Dermis blood vessel endothelial cell (primary cell): ENCODE measurements at places on chromosomes 13 and 19.

DNA sequence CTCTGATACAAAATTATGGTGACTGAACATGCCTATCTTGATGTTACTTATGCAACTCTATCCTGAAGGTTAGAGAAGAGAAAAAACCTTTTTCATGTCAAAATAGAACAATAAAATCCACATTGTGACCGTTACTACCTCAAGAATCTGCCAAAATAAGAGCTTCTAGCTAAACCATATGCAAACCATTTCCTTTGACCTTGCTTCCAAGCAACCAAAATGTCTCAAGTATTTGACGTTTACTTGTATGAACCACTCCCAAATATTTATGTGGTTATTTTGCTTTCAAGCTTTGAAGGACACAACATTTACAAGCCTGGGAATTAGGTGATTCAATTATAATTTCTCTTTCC is 13.9 kb downstream of the FOXO1 start:
- no peak for DNase-seq

GRCh38 chr19:38870612-38871011 is 7.5 kb downstream of the RINL start:
- no peak for DNase-seq

DNA sequence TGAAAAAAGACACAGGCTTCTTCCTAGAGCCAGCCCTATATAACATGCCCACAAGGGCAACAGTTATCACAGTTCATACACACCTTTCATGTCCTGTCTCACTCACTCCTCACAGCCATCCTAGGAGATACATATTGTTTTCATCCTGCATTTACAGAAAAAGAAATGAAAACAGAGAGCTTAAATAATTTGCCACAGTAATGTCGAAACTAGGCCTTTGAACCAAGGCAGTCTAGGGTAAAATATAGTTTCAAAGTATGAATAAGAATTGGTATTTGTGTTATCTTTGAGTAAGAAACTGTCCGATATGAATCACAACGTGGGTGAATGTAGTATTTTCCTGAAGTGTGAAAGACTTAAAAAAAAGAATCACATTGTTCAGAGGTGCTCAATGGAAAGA is 26.8 kb downstream of the CLDN10 start:
- no peak for DNase-seq

- DNase-seq = no peak
Observed at GRCh38 chr13:48318377-48318811, 14.8 kb downstream of the RB1 start.

DNA sequence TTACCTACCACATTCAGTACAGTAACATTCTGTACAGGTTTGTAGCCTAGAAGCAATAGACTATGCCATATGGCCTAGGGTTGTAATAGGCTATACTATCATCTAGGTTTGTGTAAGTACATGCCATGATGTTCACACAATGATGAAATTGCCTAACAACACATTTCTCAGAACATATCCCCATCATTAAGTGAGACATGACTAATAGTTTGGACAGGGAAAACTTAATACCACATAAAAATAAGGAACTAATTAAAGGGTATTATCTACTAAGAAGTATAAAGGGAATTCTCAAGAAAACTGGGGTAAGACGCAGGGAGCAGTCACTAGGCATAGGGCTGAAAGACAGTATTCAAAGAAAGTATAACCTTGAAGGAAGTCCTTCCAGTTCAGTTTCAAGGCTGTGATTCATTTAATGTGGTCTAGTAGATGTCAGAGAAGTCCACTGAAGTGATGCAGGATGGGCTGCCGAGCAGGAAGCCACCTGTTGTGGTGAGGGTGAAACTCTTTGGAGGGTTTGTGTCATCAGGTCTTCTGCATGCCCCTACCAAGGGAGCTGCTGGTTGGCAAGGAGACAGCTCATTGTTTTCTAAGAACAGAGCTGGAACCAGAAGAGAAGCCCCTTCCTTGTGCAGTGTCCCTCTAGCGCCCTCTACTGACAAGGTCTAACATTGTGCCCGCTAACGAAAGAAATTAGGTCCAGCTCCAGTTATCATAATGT is 122.9 kb downstream of the OLFM4 start:
- peak; percentile 4 for DNase-seq

GRCh38 chr13:38386421-38386820 is 36.8 kb downstream of the UFM1 start:
- no peak for DNase-seq

GRCh38 chr19:3073159-3073563 is 10.9 kb upstream of the TLE5 start:
- peak; percentile 65 for DNase-seq

GRCh38 chr13:24381541-24382265 is 72.3 kb downstream of the C1QTNF9 start:
- no peak for DNase-seq

DNA sequence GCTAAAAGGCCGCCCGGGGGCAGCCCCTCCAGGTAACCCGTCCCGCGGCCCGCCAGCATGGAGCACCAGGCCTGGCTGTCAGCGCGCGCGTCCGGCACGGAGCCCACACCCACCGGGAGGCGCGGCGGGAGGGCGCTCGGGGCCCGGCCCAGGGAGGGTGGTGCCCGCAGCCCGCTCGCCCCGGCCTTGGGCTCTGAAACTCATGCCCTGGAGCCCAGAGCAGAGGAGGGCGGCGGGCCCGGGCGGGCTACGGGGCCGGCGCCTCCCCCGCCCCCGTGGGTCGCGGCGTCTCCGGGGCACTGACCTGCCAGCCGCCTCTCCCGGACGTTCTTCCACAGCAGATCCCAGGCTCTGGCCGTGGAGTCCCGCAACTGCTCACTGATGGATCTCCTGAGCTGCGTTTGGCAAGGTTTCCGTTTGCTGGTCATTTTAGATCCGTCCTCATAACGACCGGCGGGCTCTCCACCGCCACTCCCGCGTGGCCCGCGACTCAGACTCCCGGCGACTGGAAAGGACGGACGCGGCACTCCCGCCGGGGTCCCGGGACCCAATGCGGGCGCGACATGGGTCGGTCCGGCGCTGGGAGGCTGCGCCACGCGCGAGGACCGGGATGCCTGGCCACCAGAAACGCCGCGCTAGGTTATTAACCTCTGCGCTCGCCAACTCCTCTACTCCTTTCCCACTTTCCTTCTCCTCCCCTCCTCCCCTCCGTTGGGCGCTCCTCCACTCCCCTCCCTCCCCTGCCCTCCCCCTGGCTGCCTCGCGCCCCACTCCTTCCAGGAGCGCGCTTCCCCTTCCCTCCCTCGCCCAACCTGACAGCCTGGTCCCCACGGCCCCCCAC is 64.7 kb upstream of the STARD13 start:
- peak; percentile 54 for DNase-seq

DNA sequence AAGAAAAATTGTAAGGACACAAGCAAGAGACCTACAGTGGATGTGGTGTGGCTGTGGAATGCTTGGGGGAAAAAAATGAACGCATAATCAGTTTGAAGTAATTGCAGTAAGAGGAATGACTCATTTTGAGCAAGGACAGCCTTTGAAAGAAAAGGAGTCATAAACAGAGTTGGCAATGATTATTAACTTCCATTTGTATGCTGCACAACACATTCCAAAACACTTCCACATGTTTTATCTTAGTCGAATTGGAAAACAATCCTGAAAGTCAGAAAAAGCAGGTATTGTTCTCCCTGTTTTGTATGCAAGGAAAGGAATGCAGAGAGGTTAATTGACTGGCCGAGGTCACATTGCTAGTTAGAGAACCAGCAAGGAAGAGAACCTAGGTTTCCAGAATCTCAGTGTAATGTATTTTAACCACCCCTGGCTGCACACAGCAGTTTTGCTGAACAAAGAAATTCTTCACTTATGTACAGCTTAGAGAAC is 630.0 kb upstream of the MIR17HG start:
- DNase-seq = no peak

DNA sequence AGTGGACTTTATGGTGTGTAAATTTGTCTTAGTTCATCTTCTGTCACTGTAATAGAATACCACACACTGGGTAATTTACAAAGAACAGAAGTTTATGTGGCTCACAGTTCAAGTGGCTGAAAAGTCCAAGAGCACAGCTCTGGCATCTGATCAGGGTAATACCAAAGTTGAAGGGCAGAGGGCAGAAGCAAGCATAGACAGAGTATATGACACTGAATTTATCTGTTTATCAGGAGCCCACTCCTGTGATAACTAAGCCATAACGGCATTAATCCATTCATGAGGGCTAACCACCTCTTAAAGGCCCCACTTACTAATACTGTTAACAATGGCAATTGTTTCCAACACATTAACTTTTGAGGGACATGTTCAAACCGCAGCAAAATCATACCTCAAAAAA is 4.0 kb upstream of the RFXAP start:
- DNase-seq = peak; percentile 11

DNA sequence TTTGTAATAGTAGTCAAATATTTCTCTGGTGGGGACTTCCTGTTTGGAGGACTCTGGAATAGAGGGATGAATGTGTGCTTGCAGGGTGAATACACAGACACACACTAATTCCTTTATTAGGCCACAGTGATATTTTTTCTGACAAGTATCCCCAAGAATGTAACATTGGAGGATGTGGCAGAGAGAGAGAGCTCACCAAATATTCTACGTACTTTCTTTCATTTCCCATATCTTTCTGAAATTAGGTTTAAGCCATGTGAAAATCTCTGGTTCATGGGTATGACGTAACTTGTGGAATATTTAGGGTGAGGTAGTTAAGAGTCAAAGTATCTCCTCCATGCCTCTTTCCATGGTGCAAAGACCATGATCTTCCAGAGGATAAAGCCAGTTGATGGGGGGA is 463.4 kb downstream of the DIAPH3 start:
- DNase-seq = no peak

GRCh38 chr19:10624585-10624984 is 768 bp upstream of the SLC44A2 start:
- no peak for DNase-seq

GRCh38 chr13:46313024-46313423 is 74.0 kb downstream of the RUBCNL start:
- DNase-seq = no peak

DNA sequence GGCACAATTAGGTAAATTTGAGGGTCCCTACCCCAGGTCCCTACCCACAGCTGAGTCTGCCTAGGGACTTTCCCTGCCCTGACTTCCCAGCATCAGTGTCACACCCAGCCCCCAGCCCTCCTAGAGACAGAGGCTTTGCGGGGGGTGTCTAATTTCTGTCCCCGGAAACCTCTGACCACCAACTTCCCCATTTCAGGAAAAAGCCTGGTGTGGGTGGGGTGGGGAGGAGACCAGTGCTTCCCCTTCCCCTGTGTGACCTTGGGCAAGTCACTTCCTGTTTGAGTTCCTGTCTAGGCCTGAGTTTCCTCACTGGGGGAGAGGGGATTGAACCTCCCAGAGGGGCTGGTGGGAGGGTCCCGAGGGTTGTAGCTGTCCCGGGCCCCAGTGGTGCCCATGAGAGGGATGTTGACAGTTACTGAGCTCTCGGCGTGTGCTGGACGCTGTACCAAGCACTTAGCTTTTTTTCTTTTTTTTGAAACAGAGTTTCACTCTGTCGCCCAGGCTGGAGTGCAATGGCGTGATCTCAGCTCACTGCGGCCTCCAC is 7.9 kb downstream of the VASP start:
- no peak for DNase-seq

- DNase-seq = no peak
Observed at GRCh38 chr19:30419568-30420180, 47.5 kb downstream of the ZNF536 start.

GRCh38 chr19:54614726-54615125 is 15.6 kb upstream of the LILRB1 start:
- DNase-seq = no peak

DNA sequence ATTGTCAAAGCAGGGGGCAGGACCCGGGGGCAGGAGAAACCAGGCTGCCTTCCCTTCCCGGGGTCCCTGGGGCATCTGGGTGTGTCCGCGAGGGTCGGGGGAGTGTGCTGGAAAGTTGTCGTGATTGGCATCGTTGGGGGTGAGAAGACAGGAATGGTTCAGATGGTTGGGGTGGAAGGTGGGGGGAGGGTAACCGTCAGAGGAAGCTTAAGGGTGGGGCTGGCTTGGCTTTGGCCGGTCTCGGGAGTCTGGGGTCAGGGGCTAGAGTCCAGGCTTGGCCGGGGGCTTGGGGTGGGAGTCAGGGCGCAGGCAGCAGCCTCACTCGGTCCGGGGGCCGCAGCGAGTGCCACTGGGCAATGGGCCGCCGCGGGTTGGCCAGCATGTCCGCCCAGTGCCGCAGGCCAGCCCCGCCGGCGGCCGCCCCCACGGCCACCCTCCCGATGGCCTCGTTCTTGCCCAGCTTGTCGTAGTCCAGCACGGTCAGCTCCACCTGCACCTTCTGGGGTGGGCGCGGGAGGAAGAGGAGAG is 6.8 kb upstream of the DNAAF3 start:
- no peak for DNase-seq

GRCh38 chr19:18660939-18661670 is 22.4 kb upstream of the CRTC1 start:
- no peak for DNase-seq

GRCh38 chr13:94662274-94662945 is 49.9 kb downstream of the SOX21 start:
- DNase-seq = no peak

- peak; percentile 77 for DNase-seq
Observed at GRCh38 chr13:99980201-99980823, 1.3 kb upstream of the ZIC2 start.

DNA sequence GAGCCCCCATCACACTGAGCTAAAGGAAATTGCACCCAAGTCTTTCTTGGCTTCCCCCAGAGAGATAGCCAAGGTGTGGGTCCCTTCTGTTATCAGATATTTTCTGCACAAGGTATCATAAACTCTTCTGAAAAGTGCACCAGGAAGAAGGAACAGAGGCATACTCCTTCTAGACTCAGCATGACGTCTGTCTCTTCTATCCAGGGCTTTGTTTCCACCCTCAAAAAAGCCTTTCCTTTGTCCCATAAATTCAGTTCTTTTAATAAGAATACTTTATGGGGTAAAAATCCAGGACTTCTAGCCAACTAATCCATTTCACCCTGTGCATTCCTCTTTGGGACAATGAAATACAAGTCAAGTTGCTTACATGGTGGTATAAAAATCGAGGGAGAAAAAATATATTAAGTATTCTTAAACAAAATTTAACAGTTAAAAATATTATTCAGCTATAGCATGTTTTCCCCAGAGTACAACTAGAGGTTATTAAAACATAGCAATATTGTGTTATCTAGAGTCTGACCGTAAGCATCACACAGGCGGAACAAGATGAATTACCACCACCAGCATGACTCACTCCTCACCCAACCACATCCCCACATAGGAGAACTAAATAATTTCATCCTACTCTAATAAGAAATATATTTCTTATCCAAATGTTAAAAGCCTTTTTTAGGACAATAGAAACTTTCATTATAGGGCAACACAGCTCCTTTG is 79.9 kb upstream of the GPC6 start:
- no peak for DNase-seq

GRCh38 chr19:2793126-2793525 is 7.8 kb downstream of the THOP1 start:
- no peak for DNase-seq

DNA sequence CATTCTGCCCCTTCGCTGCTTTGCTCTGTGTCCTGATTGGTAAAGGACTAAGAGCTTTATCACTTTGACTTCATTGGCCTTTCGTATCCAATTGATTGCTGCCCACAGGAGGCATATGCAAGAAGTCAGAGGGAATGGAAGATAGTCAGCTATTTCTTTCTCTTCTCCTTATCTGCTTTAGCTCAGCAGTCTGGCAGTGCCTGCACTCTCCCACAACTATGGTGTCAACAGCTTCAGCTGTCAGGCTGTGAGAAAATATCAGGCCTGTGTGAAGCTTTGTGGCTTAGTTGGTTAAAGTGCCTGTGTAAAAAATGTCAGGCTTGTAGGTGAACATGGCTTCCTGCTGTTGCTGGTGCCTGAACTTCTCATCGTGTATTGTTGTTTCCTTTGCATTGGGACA is 243.0 kb downstream of the PCDH17 start:
- no peak for DNase-seq
